ENCODE measurements at places on chromosomes 3 and 15. TPM values are rescaled to one million over a fixed set of nuclear protein-coding genes. Genes with fewer than 3 reads are reported as not detected.

Gene TNFSF10
- total RNA-seq = 0.14 TPM

Gene TNIK
- total RNA-seq = 2.5 TPM

Gene CD200R1
- total RNA-seq = 0.06 TPM

Gene CAND2
- total RNA-seq = 0.54 TPM

Data from A549 treated with ZK216348 at 1 μM for 4 hours (cell line).